Thymus (tissue), 14 donors: ENCODE measurements at places on chromosomes 2 and 18.

- DNase-seq = no peak
Observed at GRCh38 chr18:74081966-74082741, 65.5 kb downstream of the FBXO15 start.

- no peak for DNase-seq
Observed at GRCh38 chr2:171547720-171548119, 25.4 kb downstream of the CYBRD1 start.

GRCh38 chr2:219404291-219404910, 13.8 kb upstream of the DES start:
- no peak for DNase-seq

DNA sequence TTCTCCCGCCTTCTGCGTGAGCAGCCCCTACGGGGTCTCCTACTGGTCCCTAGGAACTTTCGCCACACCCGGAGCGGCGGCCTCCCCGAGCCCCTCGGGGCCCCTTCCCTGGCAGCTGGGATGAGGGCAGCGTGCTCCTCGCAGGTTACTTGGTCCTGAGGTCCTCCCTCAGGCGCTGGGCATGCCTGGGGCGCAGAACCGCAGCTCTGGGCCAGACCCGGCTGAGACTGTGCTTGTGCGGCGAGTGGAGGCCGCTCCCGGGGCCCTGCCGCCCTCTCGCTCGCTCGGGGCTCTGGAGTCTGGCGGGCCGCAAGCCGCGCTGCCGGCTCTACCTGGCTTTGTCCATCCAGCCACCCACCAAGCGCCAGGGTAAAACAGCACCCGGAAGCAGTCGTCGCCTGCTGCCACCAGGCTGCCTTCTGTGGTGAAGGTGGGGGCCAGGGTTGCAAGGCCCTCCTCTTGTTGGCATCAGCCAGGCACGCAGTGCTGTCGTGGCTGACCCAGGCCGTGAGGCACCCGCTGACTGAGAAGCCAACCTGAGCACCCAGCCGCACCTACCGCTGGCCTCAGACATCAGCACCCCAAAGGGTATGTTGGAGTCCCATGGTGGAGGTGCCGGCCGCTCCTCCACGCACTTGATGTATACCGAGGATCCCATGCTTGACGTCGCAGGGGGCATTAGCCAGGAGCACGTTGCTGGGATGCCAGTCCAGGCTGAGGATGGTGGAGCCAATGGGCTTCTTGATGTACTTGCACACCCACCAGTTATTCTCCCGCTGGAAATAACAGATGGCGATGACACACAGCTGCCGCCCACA, 46.1 kb upstream of the PTH2R start:
- no peak for DNase-seq

DNA sequence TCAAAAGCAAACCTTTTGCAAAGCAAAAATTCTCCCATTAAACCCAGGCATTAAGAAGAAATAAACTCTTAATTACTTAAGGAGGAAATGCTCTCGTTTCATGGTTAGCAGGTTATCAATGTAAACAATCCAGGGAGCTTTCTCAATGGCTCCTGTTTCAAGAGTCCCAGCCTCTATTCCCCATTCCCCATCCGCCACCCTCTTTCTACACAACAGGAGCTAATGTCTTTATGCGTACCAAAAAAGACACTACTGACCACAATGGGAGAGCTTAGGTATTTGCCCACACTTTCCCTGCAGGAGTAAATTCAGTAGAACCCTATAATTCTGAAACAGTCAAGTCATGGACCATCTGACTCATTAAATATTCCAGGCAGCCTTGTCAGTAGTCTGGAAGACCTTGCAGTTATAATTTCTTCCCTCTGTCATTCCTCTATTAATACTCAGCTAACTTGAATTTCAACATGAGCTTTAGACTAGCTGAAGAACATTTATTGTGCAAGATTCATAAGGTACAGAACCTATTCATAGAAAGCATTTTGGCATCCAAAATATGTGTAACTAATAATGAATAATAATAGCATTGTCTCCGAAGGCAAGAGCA, 48.6 kb downstream of the SLC8A1 start:
- no peak for DNase-seq

DNA sequence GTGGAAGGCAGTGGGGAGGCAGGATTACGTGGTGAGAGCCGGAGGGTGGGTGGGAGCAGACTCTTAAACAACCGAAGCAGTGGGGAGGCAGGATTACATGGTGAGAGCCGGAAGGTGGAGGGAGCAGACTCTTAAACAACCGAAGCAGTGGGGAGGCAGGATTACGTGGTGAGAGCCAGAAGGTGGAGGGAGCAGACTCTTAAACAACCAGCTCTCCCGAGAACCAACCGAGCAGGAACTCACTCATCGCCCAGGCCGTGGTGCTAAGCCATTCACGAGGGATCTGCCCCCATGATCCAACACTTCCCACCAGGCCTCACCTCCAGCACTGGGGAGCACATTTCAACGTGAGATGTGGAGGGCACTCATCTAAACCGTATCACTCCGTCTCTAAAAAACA, 87.7 kb downstream of the RTP5 start:
- DNase-seq = no peak

DNA sequence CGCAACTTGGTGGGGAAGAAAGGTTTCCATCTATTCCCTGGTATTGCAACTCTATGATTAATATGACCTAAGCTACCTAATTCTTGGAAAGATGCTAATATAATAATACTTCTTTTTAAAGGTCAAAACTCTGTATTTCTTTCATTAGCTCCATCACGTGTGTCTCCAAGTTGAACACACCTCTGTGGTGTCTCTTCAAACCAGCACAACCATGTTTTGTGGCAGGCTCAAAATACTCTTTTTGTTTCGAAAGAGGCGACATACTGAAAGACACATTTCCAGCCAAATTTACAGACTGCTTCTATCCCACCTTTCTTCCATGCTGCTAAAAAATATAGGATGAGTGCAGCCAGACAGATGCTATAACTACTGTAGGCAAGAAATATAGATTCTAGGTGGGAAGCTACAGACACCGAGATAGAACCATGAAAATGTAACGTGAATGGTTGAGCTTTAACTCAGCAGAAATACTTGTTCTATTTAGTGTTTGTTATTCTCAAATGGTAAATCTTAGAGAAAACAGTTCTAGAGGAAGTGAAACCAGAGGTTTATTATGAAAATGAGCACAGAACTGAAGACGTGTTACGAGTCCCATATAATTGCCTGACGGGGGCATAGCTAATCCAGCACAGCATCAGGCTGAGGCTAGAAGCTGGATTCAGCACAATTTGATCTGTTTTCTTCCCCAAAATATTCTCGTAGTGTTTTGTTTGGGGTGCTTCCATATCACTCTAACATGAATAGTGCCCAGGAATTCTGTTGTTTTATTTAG, 991.5 kb upstream of the FANCL start:
- no peak for DNase-seq

DNA sequence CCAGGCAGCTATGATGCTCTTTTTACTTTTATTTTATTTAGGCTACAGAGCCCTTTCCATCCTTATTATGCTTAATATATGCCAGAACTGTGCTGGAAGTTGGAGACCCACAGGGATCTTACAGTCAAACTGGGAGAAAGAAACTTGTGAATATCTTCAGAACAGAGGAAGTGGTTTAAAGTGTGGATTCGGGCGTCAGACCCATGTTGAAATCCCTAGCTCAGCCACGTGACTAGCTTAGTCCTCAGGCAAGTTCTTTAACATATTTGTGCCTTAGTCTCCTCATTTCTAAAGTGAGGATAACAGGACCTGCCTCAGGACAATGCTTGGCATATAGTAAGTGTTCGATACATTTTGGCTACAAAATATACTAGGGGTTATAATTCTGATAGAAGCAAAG, 59.1 kb downstream of the MAP3K20 start:
- DNase-seq = no peak

DNA sequence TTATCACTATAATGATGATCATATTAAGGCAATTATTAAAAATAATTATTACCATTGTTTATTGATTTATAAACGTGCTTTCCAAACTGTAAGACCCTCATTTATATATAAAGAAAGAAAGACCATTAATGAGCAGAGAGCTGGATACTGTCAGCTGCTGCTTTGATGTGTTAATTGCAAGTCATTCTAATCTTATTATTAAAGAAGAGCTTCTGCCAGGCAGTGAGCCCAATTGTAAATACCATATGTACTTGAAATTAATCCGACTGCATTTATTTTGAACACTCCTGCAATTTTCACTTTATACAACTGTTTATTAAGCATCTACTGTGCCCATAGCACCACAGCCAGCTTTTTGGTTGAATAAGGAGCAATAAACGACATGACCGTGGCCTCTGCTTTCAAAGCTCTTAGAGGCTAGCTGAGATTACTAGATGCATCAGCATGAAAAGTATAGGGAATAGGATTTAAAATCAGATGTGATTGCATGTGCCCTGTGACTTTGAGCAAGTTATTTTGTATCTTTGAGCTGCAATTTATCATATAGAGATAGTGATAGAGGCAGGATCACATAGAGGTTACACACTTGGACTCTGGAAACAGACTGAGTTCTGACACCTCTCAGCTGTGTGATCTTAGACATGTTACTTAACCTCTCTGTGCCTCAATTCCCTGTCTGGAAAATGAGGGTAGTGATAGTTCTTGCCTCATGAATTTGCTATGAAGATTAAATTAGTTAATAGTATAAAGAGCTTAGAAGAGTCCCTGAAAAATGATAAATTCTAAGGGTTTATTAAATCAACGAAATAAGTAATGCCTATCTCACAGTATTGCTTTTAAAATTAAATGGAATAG, 83.4 kb downstream of the MYCN start:
- DNase-seq = no peak

DNA sequence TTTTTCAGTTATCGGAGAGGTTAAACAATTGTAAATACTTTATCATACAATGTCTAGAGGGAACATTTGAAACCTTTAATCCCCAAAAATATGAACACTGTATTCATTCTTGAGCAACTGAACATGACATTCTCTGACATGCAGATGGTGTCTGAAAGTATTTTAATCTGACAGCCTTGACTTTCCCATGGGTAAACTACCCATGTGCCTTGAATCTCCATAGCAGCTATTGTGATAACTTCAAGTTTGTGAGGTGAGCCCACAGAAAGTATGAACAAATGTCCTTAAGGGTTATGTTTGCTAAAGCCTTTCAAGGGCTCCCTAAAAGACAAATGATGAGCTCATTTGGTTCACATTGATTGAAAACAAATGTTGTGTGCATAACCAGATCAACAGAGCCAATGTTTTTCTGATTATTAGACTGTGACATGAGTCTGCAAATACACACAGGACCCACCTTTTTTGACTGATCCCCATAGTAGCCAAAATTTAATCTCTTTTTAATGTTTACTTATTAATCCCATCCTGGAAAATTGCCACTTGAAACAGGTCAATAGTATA, 1326.0 kb downstream of the LRP1B start:
- no peak for DNase-seq

DNA sequence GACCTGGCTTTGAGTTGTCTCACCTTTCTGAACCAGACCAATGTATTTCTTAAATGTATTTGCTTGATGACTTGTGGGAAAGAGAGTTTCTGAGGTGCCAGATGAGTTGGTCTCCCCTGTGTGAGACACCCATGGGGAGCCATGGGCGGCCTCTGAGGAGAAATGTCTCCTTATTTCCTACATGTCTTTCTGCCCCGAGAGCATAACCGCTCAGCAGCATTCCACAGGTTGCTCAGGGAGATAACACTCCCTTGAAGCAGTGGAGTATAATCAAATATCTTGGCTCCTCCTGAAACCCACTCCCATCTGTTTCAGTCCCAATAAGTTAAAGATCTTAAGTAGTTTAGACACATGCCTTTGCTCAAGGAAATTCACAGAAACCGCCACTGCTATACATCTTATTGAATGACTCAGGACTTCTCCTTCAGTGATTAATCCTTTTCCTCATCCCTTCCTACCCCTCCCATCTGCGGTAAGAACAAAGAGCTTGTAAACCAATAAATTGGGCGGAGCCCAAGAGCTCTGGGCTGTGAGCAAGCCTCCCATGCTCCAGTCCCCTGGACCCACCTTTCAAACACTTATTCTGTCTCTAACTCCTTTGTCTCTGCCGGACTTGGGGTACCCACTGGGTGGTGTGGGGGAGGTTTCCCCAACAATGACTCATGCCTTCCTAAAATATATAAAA, 285.5 kb upstream of the LRRTM4 start:
- no peak for DNase-seq

GRCh38 chr18:7987284-7987976, 420.3 kb downstream of the PTPRM start:
- DNase-seq = no peak

DNA sequence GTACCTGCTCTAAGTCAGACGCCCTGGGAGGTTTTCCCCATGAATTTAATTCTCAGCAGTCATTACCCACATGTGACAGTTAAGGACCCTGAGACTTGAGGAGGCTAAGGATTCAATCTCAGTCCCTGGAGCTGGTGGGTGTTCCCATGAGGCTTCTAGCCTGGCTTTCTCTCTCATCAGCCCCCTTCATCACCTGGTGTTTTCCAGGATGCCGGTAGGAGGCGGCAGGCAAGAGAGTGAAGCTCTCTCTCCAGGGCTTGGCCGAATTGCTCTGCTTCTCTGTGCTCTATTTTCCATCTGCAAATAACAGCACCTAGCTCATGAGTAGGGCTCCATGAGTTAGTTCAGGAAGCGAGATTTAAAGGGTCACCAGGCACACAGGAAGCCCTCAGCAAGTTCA, 241.9 kb downstream of the PTPRM start:
- no peak for DNase-seq

GRCh38 chr2:223042704-223043118, 9.3 kb upstream of the KCNE4 start:
- DNase-seq = no peak

- no peak for DNase-seq
Observed at GRCh38 chr2:61425605-61426155, 45.2 kb downstream of the USP34 start.

- no peak for DNase-seq
Observed at GRCh38 chr2:98558852-98559530, 49.3 kb downstream of the COA5 start.

GRCh38 chr2:73033142-73033765, 38.3 kb downstream of the SFXN5 start:
- DNase-seq = no peak
